BJ (cell line): ENCODE measurements at places on chromosomes 1 and 21. TPM values are rescaled to one million over a fixed set of nuclear protein-coding genes. Genes with fewer than 3 reads are reported as not detected.

GRCh38 chr1:208988811-208989222, 594.7 kb upstream of the CAMK1G start:
- no peak for DNase-seq

DNA sequence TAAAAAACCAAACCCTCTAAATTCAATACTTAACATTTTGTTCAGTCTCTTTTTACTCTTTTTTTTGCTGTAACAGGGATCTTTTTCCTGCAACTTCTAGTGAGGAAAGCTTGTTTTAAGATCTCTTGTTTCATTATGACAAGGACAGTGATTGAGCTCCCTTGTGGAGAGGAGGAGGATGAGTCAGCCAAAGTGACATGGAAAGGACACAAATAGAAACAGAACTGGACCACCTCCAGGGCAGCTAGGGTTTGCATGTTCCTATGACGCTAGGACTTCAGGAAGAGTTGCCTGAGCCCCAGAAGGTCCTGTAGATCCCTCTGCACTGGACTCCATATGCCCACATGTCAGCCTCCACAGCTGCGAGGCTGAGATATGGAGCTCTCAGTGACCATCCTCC, 212.6 kb upstream of the FAM78B start:
- no peak for DNase-seq

The RGS7 gene
- polyA plus RNA-seq, result 0.93 and 1.1 TPM in 2 replicates

DNA sequence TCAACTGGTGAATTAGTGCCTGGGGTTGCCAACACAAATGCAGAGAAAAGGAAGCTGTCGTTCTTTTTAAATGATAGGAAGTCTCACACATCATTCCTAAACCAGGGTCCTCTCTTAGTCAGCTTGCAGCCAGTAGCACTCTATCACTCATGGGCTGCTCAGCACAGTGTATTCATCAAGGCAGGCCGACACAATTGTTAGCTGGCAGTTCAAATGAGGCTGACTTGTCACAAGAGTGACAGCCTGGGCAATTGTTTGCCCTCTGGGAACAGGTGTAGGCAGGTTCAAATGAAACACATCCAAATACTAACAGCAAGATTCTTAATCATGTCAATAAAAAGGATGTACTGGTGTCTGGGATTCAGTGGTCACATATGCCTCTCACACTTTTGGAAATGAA, 76.9 kb downstream of the ERICH3 start:
- no peak for DNase-seq

DNA sequence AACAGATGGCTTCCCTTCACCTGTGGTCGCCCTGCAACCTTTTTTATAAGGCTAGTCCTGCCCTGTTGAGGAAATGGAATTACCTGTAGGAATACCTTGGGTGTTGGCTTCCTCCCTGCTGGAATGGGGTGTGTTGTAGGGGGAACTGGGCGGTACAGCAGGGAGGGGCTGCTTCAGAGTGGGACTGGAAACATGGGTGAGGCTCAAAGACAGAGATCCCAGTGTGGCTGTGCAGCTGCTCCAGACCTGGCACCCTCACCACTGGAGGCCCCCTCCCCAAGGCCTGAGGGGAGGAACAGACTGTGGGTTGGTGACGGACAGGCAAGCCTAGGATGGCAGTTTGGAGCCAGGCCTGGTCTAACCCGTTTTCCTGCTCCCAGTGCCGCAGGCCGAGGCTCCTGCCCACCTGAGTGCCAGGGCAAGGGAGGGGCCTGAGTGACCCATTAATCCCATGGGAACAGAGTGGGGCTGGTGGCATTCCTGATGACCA, 4.5 kb downstream of the EFNA3 start:
- DNase-seq, result no peak
